ENCODE measurements at places on chromosomes 4 and X.

DNA sequence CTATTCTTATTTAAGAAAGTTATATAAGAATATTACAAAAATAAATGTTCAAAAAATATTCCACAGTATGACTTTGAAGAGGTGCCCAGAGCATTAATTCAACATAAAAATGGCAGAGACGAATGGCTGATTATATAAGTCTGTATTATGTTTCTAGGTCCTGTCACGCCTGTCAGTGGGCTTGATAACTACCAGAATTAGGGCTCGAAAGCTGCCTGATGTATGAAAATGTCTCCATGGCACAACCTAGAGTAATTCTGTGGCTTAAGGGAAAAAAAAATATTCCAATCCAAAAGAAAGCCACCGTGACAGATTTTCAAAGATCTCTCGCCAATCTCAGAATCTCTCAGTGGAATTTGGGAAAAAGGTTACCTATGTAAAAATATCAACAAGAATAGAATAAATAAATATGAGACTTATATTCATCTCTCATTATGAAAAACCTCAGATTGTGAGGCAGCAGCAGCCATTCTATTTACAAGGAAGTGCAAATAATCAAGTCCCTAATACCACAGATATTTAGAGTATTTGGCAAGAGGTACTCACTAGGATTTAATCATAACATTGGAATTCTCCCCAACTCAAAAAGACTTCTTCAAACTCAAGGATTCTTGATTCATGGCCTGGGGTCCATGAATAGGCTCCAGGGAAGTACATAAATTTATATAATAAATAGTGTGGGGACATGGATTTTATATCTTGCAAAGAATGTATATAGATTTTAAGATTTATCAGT is 489.1 kb upstream of the INTU start:
- DNase-seq: no peak

DNA sequence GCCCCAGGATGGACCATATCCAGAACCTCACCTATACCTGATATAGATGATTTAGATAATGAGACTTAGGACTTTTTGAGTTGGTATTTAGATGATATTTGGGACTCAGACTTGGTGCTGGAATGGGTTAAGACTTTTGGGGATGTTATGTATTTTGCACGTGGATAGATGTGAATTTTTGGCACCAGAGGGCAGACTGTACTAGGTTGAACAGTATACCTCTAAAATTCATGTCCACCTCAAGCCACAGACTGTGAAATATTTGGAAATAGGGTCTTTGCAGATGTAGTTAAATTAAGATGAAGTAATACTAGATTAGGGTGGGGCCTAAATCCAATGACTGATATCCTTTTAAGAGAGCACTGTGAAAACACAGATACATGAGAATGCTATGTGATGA is 15.6 kb downstream of the RBM41 start:
- DNase-seq: peak; percentile 1

- DNase-seq: peak; percentile 73
These were observed 9.0 kb downstream of the TSC22D3 start for GRCh38 chrX:107766470-107767150.

- peak; percentile 97 for DNase-seq
These were observed at the start of gene MTHFD2L for GRCh38 chr4:74157561-74158465. MTHFD2L (plus strand) TSS chr4:74158118; CDS start chr4:74158139, 21 bp downstream.

DNA sequence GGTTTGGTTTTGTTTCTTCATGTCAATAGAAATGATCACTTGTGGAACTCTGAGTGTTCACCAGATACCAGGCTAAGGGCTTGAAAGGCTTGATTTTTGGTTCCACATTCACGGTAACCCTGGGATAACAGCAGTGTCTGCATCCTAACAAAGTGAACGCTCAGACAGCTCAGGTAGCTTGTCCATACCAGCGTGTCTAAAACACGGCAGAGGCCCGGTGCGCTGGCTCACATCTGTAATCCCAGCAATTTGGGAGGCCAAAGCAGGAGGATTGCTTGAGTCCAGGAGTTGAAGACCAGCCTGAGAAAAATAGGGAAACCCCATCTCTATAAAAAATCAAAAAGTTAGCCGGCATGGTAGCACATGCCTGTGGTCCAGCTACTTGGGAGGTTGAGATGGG is 49.0 kb downstream of the HTRA3 start:
- DNase-seq: no peak

DNA sequence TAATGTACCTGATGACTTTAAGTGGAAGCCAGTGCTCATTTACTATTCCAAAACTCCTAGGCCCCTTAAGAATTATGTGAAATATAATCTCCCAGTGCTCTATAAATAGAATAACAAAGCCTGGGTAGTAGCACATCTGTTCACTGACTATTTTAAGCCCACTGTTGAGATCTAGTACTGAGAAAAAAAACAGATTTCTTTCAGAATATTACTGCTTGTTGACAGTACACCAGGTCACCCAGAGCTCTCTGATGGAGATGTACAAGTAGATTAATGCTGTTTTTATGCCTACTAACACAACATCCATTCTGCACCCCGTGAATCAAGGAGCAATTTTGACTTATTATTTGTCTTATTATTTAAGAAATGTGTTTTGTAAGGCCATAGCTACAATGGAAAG is 75.7 kb downstream of the FAM47C start:
- no peak for DNase-seq

DNA sequence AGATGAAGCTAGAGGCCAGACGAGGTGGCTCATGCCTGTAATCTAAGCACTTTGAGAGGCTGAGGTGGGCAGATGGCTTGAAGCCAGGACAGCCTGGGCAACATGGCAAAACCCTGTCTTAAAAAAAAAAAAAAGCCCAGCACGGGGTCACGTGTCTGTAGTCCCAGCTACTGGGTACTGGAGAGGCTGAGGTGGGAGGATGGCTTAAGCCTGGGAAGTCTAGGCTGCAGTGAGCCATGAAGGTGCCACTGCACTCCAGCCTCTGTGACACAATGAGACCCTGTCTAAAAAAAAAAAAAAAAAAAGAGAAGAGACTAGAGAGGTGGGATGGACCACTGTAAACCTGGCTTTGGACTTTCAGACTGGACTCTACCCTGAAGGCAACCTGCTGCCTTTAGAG is 10.7 kb upstream of the LRBA start:
- DNase-seq: no peak

- DNase-seq: no peak
These were observed 67.5 kb downstream of the FBXL5 start for GRCh38 chr4:15587649-15588048.

DNA sequence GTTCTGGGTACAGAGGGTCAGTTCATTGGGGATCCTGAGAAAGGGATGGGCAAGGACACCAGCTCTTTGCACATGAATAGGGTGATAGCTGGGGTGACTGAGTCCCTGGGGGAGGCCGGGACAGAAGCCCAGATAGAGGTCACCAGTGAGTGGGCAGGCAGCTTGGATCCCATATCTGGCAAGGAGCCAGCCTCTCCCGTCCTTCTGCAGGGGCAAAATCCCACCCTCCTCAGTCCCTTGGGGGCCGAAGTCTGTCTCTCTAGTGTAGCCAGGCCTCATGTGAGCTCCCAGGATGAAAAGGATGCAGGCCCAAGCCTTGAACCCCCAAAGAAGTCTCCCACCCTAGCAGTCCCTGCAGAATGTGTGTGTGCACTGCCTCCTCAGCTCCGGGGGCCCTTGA is 16.9 kb upstream of the GAGE10 start:
- DNase-seq: no peak

- DNase-seq: no peak
These were observed 48.5 kb upstream of the GAB1 start for GRCh38 chr4:143288171-143288570.

- no peak for DNase-seq
These were observed 42.7 kb upstream of the CITED1 start for GRCh38 chrX:72348247-72348979.

DNA sequence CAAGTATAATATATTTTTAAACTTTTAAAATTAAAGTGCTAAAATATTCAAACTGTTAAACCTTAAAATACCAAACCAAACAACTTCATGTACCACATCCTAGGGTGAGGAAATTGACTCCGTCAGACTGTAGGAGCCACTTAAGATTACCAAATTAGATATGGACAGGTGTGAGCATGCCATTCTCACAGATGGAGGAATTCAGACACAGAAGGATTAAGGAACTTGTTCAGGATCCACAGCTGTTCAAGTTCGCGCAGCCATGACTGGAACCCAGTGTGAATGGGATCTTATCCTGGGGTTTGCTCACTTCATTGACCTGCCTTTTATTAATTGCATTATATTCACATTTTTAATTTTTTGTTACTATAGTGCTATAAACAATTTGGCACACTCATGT is 224.9 kb upstream of the PCDH7 start:
- peak; percentile 37 for DNase-seq

GRCh38 chr4:184408684-184409081 is 65.7 kb downstream of the IRF2 start:
- no peak for DNase-seq

DNA sequence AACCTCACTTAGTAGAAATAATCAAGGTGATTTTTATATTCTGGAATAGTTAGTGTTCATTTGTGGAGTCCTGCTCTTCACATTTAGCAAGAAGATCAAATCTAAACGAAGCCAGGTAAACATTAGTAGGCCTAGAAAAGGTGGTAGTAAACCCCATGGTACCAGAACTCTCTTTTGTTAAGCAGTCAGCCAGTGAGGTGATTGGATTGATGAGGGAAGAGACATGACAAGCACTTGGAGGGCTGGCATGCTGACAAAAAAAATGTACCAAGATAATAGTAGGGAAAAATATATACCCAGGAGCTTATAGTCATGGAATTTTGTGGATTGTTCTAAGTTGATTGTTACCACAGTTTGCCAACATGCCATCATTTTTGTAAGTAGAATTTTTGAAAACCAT is 163.8 kb downstream of the BANK1 start:
- DNase-seq: no peak

DNA sequence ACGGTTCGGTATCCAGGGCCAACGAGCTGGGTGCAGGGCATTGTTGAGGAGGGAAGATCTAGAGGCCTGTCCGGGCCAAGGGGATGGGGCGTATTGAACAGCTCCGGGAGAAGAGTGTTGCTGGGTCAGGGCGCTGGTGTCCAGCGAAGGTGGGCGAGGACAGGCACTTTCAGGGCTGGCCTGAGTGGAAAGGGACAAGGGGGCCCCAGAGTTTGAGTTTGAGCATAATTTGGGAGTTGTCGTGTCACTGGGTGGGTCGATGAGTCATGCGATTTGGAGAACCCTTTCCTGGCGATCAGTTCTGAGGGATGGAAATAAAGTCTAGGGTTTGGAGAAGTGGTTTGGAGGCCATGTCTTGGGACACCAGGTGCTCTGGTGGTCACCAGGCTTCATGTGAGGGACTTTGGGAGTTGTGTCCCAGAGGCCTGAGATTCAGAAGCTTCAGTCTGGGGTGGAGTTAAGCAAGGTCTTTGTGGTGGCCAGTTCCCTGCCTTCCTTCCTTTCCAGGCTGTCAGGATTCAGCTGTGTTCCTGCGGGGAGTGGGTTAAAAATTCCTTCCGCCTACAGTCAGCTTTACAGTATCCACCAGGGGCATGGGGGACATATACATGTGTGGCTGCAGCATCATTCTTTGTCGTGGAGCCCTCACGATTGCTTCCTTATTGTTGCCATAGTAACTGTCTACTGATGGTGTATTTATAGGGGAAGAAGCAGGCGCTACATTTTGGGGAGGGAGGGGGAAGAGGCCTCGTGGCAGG is 504 bp downstream of the PRRG3 start:
- DNase-seq: peak; percentile 10

GRCh38 chr4:3302173-3302785 is 9.5 kb downstream of the RGS12 start:
- no peak for DNase-seq

DNA sequence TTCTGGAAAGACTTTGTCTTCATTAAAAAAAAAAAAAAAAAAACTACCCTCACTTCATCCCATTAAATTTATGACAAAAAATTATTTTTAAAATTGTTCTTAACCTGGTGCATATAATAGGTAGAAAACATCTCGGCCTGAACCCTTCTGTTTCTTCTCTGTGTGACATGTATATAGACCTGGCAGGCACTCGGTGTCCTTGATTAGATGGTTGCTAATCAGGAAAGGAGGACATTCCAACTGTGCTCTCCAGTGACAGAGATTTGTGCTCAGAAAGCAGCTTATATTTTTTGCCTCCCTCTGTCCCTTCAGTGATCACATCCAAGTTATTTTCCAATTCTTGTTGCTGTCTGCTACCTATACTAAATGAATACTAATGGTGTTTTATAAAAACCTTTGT is 355.6 kb downstream of the CBLL2 start:
- DNase-seq: no peak

- DNase-seq: peak; percentile 43
These were observed 1.4 kb downstream of the DCHS2 start for GRCh38 chr4:154490234-154490582.

- no peak for DNase-seq
These were observed 47.7 kb downstream of the EVC start for GRCh38 chr4:5758741-5759140.

DNA sequence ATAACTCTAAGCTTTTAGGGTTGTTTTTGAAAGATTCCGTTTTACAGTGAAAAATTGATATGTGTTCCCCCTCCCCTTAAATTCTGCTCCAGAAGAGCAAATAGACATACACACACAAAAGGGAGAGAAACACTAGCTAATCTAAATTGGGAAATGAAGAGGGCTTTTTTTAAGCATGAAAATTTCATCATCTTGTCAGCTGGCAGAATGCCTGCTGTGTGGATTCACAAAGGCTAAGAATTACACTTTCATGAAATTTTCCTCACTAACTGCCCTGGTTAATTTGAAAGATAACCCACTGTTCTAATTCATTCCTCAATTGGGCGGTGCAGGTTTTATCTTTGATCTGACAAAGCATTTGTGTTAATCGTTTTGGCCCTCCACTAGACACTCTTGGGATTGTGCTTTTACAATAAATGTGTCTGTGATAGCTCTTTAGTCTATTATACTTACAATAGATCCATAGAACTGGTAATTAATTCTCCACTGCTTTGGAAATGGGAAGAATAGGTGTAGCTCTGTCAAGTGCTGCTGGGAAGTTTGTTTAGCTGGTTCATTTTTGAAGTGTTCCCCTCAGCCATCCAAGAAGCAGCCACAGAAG is 152.9 kb downstream of the POLA1 start:
- DNase-seq: no peak

DNA sequence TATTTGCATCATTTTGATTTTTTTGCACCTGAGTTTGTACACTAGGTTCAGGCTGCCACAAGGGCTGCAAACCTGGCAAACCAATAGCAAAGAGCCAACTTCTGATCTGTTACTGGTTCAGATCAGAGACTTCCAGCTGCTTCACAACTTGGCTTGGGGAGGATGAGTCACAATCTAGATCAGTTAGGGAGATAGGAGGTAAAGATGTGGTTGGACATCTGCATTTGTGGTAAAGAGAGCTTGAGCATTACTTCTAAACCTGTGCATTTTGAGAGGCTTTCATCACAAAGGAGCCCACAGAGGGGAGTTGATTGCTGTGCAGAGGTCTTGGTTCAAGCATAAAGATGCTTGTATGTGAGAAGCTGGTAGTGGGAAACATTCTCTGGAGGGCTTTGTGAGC is 34.5 kb downstream of the LINC00632 start:
- DNase-seq: peak; percentile 31

- DNase-seq: peak; percentile 47
These were observed 18.4 kb upstream of the FRAS1 start for GRCh38 chr4:78038704-78039103.
